ENCODE measurements at places on chromosomes 2 and 18. TPM values are rescaled to one million over a fixed set of nuclear protein-coding genes. Genes with fewer than 3 reads are reported as not detected.

GRCh38 chr2:144995482-144995881 lies 475.6 kb upstream of the ZEB2 start:
- DNase-seq, result peak; percentile 35

DNA sequence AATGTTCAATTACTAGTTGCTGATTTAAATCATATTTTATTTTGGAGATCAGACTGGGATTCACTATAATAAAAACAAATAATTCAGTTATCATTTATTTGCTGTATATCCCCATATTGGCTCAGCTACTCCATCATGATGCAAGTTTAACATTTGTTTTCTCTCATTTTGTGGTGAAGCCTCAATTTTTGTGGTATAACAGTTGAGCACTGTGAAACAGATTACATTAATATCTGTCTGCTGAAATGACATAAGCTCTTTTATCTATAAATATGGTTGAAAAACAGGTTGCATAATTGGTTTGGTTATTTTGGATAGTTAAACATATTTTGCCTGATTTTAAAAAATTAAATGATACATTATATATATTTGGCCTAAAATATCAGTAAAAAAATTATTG lies 67.7 kb downstream of the DPP4 start:
- no peak for DNase-seq

DNA sequence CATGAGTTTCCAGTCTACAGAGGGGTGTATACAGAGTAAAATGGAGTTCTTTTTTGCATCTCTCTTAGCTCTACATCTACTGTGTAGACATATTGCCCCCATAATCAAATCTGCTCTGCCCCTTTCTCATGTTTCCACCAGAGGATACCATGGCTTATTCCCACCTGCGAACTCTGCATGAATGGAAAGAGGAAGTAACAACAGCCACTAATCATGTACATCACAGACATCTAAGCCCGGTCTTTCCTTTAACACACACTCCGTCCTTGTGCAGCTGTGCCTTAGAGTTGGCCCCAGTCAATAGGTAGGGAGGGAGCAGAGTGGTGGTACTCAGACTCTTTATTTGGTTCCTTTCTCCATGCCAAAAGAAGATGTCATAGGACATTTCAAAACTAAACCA lies 147.3 kb upstream of the NRP2 start:
- no peak for DNase-seq

DNA sequence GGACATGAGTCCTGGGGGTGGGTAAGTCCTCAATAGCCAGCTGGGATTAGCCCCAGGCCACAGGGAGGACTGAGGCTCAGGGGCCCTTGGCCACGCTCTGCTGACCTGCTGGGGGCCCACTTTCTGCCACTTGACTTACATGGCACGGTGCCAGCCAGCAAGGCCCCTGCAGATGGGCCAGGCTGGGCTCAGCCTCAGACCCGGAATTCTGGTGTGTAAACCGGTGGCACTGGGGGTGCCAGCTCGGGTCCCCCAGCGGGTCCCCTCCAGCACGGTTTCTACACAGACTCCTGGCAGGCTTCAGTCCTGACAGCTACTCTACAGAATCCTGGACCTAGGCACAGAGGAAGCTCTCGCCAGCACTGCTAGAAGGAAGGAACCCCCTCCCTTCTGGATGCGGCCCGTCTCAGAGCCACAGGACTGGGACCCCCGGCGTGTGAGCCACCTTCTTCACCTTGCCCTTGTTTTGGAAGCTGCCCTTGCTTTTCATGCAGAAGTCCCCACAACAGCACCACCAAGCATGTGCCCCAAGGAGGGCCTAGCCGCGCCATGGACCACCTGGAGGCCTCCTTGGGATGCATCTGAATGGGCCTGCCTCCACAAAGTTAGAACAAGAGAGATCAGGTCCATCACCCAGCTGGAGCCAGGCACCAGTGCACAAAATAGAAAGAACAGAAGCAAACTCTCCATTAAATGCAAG lies 8.0 kb downstream of the HDAC4 start:
- no peak for DNase-seq

GRCh38 chr2:53129851-53130250 lies 637.8 kb upstream of the CHAC2 start:
- peak; percentile 73 for DNase-seq

The PLEKHA3 gene
- 29.8 TPM for total RNA-seq

The KCNS3 gene
- total RNA-seq, result 0.84 TPM

The EMILIN2 gene
- not detected for total RNA-seq

Measured in MCF 10A (cell line).